ENCODE measurements at places on chromosomes 4 and X. TPM values are rescaled to one million over a fixed set of nuclear protein-coding genes. Genes with fewer than 3 reads are reported as not detected.

Gene ERVMER34-1
- not detected for polyA plus RNA-seq

Gene MAGEB17
- polyA plus RNA-seq, result not detected

DNA sequence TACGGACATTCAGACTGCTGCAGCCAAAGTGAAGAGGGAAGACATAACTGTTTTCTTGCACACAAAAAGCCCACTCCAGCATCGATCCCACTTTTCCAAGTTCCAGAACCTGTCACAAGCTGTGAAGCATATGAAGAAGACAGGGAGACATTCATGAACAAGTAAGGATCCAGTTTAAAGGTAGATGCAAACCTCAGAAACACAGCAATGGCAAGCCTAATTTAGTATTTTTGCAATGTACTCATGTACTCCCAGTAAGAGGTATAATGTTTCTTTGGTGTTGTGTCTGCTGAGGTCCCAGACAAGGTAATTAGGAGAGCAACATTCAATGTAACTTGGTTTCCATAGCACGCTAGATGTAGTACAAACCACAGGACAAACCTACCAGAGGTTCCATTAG is 4.6 kb downstream of the AFP start:
- no peak for DNase-seq

DNA sequence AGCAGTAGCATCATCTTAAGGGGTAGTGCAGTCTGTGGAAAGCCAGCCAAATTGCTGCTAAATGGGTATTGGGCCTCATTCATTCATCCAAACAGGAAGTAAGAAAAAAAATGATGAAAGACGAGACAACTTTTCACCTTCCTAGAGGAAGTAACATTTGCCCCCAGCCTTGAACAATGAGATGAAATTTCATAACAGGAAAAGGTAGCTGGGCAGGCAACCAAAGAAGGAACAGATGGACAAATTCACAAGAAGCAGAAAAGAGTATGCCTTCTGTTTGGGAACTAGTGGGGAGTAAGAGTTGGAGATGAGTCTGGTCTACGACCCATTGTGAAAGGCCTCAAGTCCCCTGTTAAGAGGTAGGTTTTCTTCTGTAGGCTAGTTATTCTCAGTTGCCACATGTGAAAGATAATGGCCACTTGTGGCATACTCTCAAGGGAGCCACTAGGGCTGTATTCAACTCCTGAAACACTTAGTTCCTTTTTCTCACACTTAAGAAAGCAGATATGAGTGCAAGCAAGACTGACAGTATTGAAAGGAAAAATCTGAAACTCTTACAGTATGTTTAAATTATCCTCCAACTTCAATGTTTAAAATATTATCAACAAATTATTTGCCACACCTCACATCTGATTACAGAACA is 190.4 kb downstream of the AR start:
- DNase-seq, result no peak

DNA sequence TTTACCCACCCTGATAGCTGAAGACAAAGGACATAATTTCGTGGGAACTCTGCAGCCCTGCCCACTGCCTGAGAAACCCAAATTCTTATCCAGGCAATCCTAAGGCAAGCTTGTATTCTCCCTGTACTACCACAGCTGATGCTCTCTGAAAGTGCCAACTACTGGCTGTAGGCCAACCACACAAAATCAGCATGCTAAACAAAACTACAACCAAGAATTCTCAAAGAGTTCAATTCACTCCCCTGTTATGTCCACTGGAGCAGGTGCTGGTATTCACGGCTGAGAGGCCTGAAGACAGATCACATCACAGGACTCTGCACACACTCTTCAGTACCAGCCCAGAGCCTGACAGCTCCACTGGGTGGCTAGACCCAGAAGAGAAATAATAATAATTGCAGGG is 375.9 kb upstream of the NDST4 start:
- DNase-seq, result no peak

- DNase-seq, result no peak
These were observed 17.8 kb downstream of the ZNF185 start for GRCh38 chrX:152915541-152916241.

Measured in liver (tissue), 10 donors.